ENCODE measurements at places on chromosomes 6 and 20. TPM values are rescaled to one million over a fixed set of nuclear protein-coding genes. Genes with fewer than 3 reads are reported as not detected.

Gene ANKRD66
- polyA plus RNA-seq, result not detected

Gene SHLD1
- polyA plus RNA-seq, result 7.6 TPM

Gene APOM
- 95.0 TPM for polyA plus RNA-seq

Gene COL12A1
- 79.2 TPM for polyA plus RNA-seq

Gene GTSF1L
- polyA plus RNA-seq, result not detected

Gene PLCB1
- 39.2 TPM for polyA plus RNA-seq

Gene BCAS4
- polyA plus RNA-seq, result 5.1 TPM

Gene HLA-F
- polyA plus RNA-seq, result 5.0 TPM

Gene RBL1
- polyA plus RNA-seq, result 15.8 TPM

Gene TLDC2
- polyA plus RNA-seq, result 4.2 TPM

Gene TULP1
- 1.7 TPM for polyA plus RNA-seq

Gene SCRT2
- polyA plus RNA-seq, result not detected

Gene PRSS35
- polyA plus RNA-seq, result 44.3 TPM

Gene DEF6
- 3.4 TPM for polyA plus RNA-seq

Gene EFCAB8
- 0.55 TPM for polyA plus RNA-seq

Gene COL21A1
- 124 TPM for polyA plus RNA-seq

Gene GCNT2
- 15.3 TPM for polyA plus RNA-seq

Gene FAM162B
- polyA plus RNA-seq, result 4.0 TPM

Gene SLC17A1
- 33.9 TPM for polyA plus RNA-seq

Gene SLC25A27
- polyA plus RNA-seq, result 69.6 TPM

Gene FNDC11
- 0.81 TPM for polyA plus RNA-seq

Gene HLA-DMB
- 64.6 TPM for polyA plus RNA-seq

Gene POU5F1
- polyA plus RNA-seq, result 6.5 TPM

Gene IBTK
- 56.8 TPM for polyA plus RNA-seq

Gene RAD21L1
- not detected for polyA plus RNA-seq

Gene CST4
- not detected for polyA plus RNA-seq

Gene NKX2-4
- not detected for polyA plus RNA-seq

Gene LY6G6C
- polyA plus RNA-seq, result 1.1 TPM

Gene PTCRA
- polyA plus RNA-seq, result not detected

Gene C20orf204
- polyA plus RNA-seq, result 0.95 TPM

Gene DNPH1
- 44.3 TPM for polyA plus RNA-seq

Gene BTNL2
- 3.4 TPM for polyA plus RNA-seq

Gene PRDM1
- polyA plus RNA-seq, result 2.5 TPM

Gene MUC21
- not detected for polyA plus RNA-seq

Gene TBXT
- polyA plus RNA-seq, result not detected

Gene KIAA1586
- 27.0 TPM for polyA plus RNA-seq

Gene FBXO30
- 13.0 TPM for polyA plus RNA-seq

Gene SAMD5
- 19.4 TPM for polyA plus RNA-seq

Gene MYCT1
- 17.2 TPM for polyA plus RNA-seq

Gene PGC
- polyA plus RNA-seq, result not detected

Gene PTK7
- polyA plus RNA-seq, result 213 TPM

Gene TSBP1
- polyA plus RNA-seq, result 0.27 TPM

Gene SLC17A3
- 1.3 TPM for polyA plus RNA-seq

Gene TMEM200A
- polyA plus RNA-seq, result 27.8 TPM

Gene KCNQ2
- polyA plus RNA-seq, result 5.5 TPM

Measured in left kidney (tissue), 8 donors.